ENCODE measurements at places on chromosomes 3 and 15.

- DNase-seq: no peak
Measured at GRCh38 chr3:170137986-170138385, 43.5 kb downstream of the PHC3 start.

DNA sequence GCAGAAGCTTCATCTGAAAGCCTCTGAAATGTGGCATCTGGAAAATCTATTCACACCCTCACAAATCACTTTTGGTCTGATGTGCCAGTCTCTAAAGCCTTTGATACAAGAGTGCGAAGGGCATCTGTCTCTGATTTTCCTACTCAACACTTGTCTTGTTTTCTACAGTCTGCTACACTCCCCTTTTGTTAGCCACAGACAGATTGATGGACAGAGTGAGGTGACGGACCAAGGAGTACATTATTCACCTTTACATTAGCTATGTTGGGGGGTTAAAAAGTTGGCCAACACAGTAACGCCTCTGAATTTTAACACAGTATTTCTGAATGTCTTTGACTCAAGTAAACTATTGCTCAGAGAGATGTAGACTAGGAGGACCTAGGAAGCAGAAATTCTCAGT lies 63.1 kb downstream of the TNIK start:
- no peak for DNase-seq

DNA sequence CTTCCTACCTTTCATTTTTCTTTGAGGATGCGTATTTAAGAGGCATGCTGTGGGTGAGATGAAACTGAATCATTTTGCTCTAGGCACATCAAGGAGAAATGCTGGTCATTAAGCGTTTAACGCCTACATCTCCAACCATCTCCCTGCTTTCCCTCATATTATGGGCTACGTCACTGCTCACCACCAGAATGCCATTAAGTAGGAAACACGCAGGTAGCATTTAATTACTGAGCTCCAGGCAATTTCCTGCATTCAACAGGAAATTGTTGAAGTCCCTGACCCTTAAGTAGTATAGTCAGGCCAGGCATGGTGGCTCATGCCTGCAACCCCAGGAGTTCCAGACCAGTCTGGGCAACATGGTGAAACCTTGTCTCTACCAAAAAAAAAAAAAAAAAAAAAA lies 66.1 kb downstream of the CHSY1 start:
- no peak for DNase-seq

GRCh38 chr3:81769299-81769698 lies 7.9 kb upstream of the GBE1 start:
- no peak for DNase-seq

- no peak for DNase-seq
Measured at GRCh38 chr3:128402998-128403397, 63.7 kb downstream of the DNAJB8 start.

- no peak for DNase-seq
Measured at GRCh38 chr3:37462452-37462851, 288.1 kb upstream of the LRRFIP2 start.

- no peak for DNase-seq
Measured at GRCh38 chr3:150737874-150738679, 24.9 kb downstream of the SIAH2 start.

- no peak for DNase-seq
Measured at GRCh38 chr15:48408327-48408726, 77.1 kb downstream of the DUT start.

Data from memory B cell (primary cell).